ENCODE measurements at places on chromosomes 7 and 10.

- DNase-seq: no peak
Observed at GRCh38 chr10:101066896-101067355, 5.1 kb downstream of the KAZALD1 start.

- DNase-seq: no peak
Observed at GRCh38 chr7:110612680-110613079, 478.2 kb upstream of the LRRN3 start.

GRCh38 chr10:98533746-98534445 is 87.2 kb upstream of the HPS1 start:
- peak; percentile 8 for DNase-seq

- DNase-seq: no peak
Observed at GRCh38 chr7:95375591-95376257, 20.5 kb downstream of the PON3 start.

- DNase-seq: peak; percentile 38
Observed at GRCh38 chr7:82755705-82756551, 312.4 kb upstream of the CACNA2D1 start.

DNA sequence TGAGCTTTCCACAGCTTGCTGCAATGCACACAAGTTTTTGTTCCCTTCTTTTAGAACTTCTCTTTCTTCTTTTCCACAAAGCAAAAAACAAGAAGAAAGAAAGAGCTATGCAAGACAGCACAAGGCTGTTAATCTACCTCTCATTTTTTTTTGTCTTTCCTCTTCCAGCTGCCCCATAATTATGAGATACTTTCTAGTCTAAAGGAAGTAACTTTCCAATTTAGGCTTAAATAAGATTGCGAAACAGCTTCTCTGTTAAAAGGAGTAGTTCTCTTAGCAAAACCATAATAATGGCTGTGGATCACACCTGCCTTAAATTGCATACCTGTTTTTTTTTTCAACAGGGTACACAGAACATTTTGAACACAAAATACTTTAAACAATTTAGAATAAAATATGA is 56.0 kb downstream of the NDUFB2 start:
- DNase-seq: no peak

DNA sequence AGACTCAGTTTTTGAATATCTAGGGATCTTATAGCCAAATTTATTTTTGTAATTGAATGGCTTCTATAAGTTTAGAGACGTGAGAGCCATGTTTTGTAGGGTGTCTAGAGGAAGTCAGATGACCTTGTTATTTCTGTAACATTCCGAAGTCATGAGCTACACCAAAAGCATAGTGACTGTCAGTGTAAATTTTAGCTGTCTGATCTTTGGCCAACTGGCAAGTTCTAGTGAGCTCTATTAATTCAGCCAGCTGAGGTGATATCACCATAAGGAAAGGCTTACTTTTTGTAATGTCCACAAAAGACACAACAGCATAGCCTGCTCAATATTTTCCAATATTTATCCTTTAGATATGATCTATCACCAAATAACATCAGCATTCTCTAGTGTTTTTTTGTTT is 9.9 kb upstream of the NT5C3A start:
- DNase-seq: peak; percentile 61

DNA sequence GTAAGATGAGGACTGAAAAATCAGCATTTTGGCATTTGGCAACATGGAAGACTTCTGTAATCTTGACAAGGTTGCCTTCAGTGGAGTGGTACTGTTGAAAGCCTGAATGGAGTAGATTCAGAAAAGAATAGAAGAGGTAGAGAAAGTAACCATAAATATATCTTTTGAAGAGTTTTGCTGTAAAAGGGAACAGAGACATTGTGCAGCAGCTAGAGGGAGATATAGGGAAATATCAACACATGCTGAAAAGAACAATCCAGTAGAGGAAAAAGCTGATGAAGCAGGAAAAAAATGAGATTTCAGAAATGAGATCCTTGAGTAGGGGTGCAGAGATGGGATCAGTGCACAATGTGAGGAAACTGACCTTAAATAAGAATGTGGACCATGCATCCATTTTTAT is 60.0 kb downstream of the RAPGEF5 start:
- DNase-seq: no peak

GRCh38 chr10:3811291-3811870 is 26.4 kb upstream of the KLF6 start:
- DNase-seq: peak; percentile 86

DNA sequence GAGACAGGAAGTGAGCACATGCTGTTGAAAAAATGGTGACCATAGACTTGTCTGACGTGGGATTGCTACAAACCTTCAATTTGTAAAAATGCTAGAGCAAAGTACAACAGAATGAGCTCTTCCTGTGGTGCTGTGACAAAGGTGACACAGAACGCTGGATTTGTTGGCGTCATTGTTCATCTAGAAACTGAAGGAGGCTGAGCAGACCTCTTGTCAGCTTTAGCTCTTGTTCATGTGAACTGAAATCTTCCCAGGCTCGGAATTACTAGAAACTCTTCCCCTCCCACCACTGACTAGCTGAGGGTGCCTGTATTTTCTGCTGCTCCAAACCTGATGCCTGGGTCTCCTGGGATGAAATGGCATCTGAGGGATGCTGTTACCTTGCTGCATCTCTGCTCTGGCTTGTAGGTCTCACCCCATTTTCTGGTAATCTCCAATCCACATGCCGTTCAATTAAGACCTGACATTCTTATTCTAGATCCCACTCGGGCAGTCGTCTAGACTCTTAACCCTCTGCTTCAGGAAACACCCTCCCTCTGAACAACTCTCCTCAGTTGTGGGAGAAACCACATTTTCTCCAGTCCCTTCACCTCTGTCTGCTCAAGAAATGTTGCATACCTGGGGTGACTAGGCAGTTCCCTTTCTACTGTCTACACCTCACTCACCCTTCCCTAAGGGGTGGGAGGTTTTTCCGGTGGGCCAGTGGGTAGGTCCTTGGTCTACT is 349.3 kb downstream of the CXCL12 start:
- DNase-seq: no peak

GRCh38 chr10:62450912-62451610 is 76.9 kb downstream of the ZNF365 start:
- DNase-seq: no peak

- DNase-seq: no peak
Observed at GRCh38 chr7:11133436-11133959, 159.8 kb downstream of the PHF14 start.

DNA sequence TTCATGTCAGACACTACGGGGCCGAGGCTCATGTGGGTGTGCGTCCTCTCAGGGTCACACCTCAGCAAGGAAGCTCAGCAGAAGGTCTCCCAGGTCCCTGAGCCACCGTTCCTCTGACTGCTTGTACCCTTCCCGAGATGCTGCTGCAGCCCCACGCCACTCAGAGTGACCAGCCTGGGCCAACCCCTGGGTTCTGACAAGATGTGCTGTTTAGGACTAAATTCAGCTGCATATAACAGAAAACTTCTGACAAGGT is 512.5 kb downstream of the DNAJB6 start:
- no peak for DNase-seq

GRCh38 chr10:36671607-36672006 is 453.8 kb upstream of the ANKRD30A start:
- DNase-seq: no peak

GRCh38 chr7:138021889-138022288 is 20.0 kb upstream of the CREB3L2 start:
- peak; percentile 50 for DNase-seq

GRCh38 chr7:7249814-7250213 is 67.5 kb downstream of the C1GALT1 start:
- DNase-seq: no peak

DNA sequence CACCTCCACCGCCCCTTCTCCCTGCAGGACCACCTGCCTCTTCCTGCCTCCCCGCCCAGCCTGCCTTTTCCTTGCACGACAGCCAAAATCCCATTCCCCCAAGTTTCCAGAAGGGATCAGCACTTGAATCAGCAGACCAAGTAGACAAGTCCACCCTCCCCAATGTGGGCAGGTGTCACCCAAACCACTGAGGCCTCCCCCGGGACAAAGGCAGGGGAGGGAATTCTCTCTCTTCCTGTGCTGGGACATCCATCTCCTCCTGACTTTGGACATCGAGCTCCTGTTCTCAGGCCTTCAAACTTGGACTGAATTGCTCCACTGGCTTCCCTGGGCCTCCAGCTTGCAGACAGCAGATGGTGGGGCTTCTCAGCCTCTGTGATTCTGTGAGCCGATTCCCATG is 21.6 kb upstream of the PSMG3 start:
- no peak for DNase-seq

- DNase-seq: no peak
Observed at GRCh38 chr10:79111846-79112614, 43.3 kb downstream of the ZMIZ1 start.

- peak; percentile 27 for DNase-seq
Observed at GRCh38 chr7:46168671-46169383, 247.8 kb upstream of the IGFBP3 start.

- peak; percentile 50 for DNase-seq
Observed at GRCh38 chr7:7681191-7681935, 37.0 kb downstream of the RPA3 start.

- no peak for DNase-seq
Observed at GRCh38 chr7:2072042-2072441, 160.7 kb downstream of the MAD1L1 start.

DNA sequence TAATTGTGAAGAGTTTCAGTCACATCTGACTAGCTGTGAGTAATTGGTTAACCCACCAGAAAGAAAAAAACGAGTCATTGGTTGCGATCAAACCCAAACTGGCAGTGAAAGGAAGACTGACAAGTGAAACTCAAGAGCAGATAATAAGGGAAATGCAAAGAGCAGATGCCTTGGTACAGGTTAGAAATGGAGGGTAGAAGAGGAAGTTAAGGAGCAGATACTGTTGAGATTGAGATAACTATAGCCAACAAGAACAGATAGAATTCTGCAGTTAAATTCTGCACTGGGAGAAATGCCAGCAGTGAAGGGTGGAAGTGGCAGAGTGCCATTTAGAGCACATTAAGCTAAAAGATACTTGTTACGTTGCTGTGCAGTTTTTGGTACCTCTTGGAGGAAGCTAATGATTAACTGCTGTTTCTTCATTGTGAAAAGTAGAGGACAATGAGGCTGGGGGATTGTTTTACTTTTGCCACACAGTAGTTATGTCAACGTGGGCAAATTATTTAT is 65.8 kb downstream of the CDK13 start:
- DNase-seq: peak; percentile 38

- DNase-seq: no peak
Observed at GRCh38 chr10:125742465-125742864, 23.0 kb downstream of the EDRF1 start.

DNA sequence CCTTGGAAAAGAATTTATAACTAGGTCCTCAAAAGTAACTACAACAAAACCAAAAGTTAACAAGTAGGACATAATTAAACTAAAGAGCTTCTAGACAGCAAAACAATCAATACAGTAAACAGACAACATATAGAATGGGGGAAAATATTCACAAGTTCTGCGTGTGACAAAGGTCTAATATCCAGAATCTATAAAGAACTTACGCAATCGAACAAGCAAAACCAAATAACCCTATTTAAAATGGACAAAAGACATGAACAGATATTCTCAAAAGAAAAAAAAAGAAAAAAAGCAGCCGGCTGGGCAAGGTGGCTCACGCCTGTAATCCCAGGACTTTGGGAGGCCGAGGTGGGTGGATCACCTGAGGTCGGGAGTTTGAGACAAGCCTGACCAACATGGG is 33.8 kb upstream of the AMPH start:
- no peak for DNase-seq

DNA sequence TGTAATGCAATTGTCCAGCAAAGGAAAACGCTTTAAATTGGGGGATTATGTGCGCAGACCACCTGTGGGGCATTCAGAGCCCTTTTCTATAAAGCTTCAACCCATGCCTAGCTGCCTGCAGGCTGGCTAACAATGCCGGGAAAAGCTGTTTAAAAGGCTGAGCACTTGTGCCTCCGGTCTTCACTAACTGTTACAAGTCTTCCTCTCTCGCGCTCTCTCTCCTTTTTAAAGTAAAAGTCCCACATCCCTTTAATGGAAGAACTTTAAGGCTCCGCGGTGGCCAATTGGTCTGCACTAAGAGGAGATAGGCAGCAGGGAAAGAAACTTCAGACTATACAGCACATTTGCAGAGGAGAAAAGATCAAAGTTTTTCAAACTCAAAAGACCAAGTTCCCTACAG is 4.6 kb downstream of the FZD8 start:
- DNase-seq: no peak

GRCh38 chr7:3117488-3118231 is 74.0 kb upstream of the CARD11 start:
- DNase-seq: no peak
